Stimulated activated CD4-positive, alpha-beta T cell treated with anti-CD3 and anti-CD28 coated beads, Interleukin-4, amount 100 ng/mL, for 24 hours (primary cell): ENCODE measurements at places on chromosomes 1 and 21.
A peak's percentile ranks its signal among the peaks of the same experiment; 100 is the strongest.

- no peak for DNase-seq
Observed at GRCh38 chr1:238115852-238116251, 225.1 kb upstream of the ZP4 start.

- DNase-seq = no peak
Observed at GRCh38 chr1:57544345-57544744, 120.5 kb upstream of the DAB1 start.

DNA sequence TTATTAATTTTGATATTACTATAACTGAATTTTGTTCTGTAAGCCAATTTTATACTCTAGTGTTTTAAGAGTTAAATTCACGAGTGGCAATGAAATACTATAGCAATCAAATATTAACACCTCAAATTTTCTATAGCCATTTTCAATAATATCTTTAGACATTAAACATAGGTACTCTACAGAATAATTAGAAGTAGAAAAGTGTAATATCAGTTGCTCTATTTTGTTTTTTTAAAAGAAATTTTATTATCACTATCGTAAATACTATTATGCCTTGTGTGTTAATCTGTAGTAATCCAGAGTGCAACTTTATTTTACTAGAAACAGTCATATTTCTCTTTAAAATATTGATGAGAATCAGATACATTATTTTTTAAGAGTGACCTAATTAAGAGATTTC is 691.2 kb downstream of the USP25 start:
- DNase-seq = no peak

DNA sequence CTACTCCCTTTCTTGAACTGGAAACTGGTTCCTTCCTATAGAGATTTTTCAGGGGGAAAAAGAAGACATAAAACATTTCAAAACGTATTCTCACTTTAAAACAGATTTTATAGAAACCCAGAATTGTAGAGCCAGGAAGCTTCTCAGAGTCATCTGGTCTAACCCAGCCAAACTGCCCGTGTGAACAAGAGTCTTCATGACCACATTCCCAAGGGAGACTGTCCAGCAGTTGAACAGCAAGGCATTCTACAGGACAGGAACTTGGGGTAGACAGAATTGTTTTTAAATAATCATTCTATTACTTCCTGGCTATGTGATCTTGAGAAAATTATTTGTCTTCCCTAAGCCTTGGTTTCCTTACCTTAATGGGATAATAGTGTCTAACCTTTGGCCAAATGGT is 163.5 kb upstream of the IVNS1ABP start:
- no peak for DNase-seq

GRCh38 chr1:164771619-164772361 is 212.8 kb downstream of the PBX1 start:
- DNase-seq = no peak

- no peak for DNase-seq
Observed at GRCh38 chr1:159338018-159338417, 35.9 kb downstream of the FCER1A start.

DNA sequence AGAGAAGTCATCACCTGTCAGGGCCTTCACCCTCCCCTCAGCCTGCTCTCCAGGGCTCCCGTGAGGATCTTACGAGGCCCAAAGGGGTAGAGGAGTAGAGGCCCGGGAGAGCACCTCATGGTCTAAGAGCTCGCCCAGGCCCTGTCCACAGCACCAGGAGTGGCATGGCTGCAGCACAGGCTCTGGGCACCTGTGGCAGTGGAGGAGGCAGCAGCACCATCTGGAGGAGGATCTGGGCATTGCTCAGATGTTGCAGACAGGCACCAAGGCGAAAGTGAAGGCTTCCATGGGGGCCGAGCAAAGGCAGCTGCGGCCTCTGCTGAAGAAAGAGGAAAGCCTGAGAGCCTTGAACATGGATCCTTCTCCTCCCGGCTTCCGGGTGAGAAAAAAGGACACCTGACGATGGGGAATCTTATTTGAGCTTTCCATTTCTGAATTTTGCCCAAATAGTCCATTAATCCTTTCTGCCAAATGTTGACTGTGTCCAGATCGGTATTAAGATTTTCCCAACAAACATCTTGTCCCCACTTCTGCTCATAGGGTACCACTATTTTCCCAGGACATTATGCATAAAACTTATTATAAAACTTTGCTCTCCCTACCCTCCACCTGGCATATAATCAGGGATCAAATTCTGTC is 604.7 kb downstream of the PTPRC start:
- DNase-seq = peak; percentile 78

DNA sequence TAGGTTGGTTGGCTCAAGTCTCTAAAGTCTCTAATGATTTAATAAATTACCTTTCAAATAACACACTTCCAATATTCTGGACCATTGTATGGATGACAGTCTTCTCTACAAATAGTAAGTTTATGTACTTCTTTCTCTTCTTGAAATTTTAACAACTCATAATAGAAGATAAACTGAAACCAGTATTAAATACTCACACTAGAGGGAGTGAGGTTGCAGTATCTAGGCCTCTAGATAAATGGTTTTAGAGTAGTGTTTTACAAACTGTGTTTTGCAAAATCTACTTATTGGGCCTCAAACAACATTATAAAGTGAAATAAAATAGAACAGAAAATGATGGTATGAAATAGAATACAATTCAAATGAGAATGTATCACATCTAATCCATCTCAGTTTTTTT is 479.9 kb upstream of the BRINP3 start:
- DNase-seq = no peak
